Spleen (tissue), 13 donors: ENCODE measurements at places on chromosomes 4 and X.

- no peak for DNase-seq
Observed at GRCh38 chrX:57380026-57380796, 93.7 kb downstream of the FAAH2 start.

GRCh38 chr4:70000711-70001110 lies 4.9 kb downstream of the STATH start:
- no peak for DNase-seq

DNA sequence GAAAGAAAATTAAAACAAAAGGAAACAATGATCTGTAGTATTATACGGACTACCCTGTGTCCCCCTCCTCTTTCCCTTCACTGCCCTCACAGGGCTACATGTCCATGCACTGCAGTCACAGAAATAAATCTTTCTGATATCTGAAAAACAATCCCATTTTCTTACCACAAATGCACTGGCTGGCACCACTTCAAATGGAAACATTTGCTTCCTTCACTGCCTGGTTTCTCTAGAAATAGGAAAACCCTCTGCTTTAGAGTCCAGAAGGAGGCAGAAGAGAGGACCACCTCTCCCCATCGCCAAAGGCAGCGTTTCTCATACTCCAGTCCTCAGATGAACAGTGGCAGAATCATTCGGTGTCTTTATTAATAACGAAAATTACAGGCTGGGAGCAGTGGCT lies 98.2 kb downstream of the GRIA3 start:
- no peak for DNase-seq

DNA sequence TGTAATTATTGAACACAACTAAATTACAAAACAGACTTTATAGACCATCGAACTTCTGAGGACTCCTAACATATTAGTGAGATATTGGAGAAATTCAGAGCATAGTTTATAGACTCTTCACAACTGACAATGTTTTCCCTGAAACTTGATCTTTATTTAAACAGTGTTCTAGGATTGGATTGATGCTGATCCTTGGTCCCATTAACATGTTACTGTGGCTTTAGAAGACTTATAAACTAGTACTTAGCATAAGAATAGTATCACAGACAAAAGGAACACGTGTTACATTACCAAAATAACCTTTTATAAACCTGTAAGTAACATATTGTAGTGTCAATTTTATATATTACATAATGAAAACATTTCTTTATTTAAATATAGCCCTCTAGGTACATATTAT lies 689.6 kb downstream of the CCSER1 start:
- DNase-seq = no peak

DNA sequence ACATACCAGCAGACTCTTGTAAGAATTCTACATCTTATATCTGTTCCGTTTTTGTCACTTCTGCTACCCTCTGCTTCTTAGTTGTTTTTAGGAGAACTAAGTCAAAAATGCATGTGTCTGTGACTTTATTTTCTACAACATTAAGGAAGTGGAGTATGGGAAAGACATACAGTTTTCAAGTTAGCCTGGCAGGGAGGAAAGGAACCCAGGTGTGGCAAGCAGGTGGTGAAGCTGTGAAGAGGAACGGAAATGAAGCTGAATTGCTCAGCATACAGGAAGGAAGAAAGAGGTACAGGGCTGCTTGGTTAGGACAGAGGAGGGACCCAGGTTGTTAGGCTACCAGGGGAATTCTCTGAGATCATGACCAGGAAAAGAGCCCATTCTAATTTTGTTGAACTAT lies 9.4 kb downstream of the GPRIN3 start:
- DNase-seq = no peak

- no peak for DNase-seq
Observed at GRCh38 chr4:148954011-148954749, 512.0 kb upstream of the NR3C2 start.

DNA sequence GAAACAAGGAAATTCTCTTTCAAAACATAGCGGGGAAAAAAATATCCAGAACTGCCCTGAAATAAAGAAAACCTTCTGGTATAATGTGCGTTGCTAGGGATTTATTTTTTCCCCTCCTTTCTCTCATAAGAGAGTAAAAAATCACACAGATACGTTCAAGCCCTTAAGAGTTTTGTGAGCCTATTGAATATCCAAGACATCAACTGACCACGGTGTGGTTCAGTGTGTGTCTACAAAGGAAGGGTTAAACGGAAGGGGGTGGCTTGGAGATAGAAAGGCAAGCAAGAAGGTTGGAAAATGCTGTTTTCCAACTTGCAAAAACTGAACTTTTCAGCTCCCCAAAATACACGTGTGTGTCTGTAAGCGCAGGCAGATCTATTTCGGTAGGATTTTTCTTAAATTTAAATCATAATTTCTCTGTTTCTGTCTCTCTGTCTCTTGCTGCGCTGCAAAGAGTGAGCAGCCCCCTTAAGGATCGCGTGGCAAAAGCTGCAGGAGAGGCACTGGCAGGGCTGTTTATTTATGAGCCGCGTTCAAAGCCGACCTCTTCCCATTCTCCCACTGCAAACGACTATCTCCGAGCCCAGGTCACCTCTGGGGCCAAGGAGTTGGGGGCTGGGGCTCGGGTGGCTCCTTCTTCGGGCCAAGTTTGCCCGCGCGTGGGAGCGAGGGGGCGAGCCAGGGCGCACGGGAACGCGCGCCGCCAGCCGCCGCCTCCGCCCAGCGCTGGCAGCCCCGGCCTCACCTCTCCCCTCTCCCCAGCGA lies 492 bp upstream of the SLIT2 start:
- DNase-seq = no peak

GRCh38 chr4:171007618-171008390 lies 805.4 kb upstream of the GALNTL6 start:
- no peak for DNase-seq

DNA sequence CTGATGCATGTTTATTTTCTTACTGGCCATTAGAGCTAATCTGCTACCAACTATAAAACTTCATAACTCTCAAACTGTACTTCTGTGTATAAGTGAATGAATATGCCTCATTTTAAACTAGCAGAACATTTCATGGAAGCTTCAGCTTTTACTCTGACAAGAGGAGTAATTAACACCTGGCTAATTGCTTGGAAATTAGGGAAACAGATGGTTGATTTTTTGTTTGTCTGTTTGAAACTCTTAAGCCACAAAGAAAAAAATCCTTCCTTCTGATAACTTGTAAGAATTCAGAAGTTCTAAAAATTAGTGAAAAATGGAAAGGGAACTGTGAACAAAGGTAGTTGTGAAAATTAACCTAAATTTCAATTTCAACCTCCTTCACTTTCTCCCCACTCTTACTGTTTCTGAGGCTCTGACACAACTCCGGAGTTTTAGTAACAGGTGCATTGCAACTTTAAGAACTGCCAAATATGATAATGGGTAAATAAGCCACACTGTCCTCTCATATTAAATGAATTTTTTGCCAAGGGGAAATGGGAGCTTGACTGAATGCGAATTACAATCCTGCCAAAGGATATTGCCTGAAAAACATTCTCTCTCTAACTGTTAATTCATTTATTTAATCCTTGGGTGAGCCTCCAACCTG lies 1.0 kb downstream of the EGF start:
- DNase-seq = no peak

DNA sequence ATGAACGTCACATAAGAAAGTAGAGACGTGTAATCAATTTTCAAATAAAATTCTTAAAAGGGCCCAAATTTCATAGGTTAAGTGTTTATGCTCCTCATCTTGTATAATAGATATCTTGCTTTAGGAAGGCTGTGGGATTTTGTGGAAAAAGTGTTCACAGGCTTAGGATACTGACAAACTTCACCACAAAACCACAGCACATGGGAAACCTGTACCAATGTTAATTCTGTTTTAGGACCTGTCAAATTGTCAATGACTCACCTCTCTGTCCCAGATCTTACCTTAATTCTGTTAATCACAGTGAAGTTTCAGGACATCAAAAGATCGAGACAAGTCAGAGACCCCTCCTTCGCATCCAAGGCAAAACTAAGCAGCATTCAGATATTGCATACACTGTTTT lies 24.2 kb downstream of the FGFBP1 start:
- DNase-seq = no peak

- DNase-seq = no peak
Observed at GRCh38 chr4:101753721-101754120, 36.8 kb upstream of the BANK1 start.

DNA sequence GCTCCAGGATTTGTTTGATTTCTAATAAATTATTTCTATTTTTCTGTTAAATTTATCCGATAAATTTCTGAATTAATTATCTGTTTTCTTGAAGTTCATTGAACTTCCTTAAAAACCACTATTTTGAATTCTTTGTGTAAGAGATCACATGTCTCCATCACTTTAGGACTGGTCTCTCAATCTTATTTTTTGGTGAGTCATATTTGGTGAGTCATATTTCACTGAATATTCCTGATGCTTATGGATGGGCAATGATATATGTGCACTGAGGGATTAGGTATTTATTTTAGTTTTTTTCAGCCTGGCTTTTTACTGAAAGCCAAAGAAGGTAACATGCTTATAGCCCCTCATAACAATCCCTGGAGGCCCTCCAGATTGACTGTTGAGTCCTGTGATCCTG lies 48.5 kb upstream of the IL15 start:
- DNase-seq = no peak
